ENCODE measurements at places on chromosomes 3 and 15.

DNA sequence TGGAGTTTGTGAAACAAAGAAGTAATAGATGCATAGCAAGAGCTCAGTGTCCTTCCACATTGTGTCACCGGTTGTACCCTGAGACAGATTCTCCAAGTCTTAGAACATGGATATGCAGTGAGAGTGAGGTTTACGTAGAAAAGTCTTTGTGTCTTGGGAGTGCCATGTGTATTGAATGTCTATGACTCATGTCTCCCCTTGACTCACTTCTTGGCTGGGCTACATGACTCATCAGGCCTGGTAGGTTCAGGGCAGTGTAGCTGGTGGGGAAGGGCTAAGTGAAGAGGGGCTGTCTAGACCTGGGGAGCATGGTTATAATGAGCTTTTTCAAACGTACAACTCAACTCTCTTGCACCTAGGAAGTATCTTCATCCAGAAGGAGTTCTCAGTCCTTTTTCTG, 167.4 kb downstream of the GAP43 start:
- peak; percentile 97 for ATAC-seq

DNA sequence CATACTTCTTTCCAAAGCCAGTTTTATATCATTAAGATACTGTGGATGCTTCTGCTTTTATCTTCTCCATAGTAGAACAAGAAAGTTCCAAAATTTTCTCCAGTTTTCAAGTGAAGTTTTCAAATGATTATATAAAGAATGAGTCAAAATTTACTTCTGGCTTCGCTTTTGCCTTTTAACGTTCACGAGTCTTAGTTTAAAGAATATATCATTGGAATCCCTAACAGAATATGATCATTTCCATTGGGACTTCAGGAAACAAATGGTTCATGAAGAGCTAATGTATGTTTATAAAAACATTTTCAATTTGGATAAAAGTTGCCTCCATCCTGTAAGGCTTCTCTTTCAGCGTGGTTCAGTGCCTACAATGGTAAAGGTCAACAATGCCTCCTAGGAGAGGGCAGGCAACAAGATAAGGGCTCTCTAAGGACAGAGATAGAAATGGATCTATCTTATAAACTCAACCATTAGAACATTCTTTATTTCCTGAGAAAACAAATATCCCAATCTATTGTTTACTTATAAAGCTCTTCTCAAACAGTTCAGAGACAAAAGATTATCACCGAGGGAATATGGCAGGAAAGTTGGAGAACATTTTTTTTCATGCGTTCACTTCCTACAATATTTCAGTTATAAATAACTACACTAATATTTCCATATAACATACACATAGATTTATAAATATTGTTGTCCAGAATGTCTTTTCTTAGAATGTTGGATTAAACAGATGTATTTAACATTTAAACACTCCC, 60.5 kb downstream of the FBN1 start:
- ATAC-seq, result no peak

DNA sequence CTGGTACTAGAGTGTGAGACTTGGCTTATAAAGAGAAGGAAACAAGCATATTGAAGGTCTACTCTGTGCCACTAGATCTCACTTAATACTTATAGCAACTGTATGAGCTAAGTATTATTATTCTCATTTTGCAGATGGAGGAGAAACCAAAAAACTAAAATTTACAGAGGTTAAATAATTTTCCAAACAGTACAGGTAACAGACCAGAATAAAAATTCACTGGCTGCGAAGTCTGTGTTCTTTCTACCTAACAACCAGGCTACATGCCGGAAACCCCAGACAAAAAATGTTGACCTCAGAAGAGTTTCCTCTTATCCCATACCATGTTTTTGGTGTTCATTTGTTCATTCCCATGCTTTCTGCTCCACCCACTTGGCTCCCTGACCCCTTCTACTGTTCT, 46.6 kb downstream of the CMSS1 start:
- no peak for ATAC-seq

GRCh38 chr3:45612918-45613602, 18.5 kb downstream of the LIMD1 start:
- ATAC-seq, result peak; percentile 43

- ATAC-seq, result peak; percentile 11
Measured at GRCh38 chr15:65275728-65276126, 11.0 kb downstream of the PARP16 start.

DNA sequence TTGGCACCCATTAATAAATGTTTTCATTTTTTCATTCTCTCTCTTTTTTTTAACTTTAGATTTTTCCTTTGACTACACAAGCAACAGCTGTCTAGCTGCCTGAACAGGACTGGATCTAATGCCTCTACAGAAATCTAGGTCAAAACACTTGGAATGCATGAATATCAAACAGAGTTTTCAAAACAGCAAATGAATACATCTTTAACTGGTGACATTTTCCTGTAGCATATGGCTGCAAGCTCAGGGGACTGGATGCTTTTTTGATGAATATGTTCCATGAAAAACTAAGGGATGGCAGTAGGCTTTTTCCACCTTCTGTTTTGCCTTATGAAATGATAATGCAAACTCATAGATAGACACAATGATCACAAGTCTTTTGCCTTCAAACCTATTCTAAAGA, 661.7 kb downstream of the MCTP2 start:
- no peak for ATAC-seq

DNA sequence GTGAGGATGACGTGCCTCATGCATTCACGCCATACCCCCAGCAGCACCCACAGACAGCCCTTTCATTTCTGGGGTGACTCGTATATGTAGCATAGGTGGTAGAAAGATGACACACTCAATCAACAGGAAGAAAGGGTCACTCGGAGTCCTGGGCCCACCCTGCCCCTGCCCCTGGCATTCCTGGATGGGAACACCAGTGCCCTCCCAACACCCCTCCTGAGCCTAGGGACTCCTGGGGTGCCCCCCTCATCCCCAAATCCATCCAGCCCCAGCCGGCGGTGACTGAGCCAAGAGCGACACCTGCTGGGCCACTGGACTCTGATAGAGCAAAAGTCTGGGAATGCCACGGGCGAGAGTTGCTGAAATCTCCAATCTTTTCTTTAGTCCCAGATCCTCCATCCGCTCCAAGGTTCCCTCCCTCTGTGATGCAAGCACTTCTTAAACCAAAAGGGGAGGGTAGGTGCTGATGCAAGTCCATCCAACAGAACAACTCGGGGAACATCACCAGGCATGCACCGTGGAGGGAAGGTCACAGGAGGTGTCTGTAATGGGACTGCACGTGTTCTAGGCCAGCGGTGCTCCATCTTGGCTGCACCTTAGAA, 31.1 kb downstream of the ACAN start:
- peak; percentile 74 for ATAC-seq

DNA sequence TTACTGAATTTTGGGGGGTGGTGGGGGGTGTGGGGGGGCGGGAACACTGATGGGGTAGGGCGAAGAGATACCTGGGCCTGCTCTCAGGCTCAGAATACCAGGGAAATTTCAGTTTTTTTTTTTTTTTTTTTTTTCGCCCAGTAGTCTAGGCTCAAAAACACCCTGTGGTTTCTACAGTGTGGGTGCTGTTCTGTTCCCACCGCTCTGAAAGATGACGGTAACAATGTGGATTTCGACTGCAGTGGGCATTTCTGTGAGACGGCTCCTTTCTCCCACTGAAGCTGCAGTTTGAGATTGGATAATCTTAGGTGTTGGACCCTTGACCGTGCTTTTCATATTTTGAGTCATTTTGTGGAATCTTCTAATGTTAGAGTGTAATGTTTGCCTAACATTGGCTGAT, 143.8 kb upstream of the RGMA start:
- ATAC-seq, result no peak

DNA sequence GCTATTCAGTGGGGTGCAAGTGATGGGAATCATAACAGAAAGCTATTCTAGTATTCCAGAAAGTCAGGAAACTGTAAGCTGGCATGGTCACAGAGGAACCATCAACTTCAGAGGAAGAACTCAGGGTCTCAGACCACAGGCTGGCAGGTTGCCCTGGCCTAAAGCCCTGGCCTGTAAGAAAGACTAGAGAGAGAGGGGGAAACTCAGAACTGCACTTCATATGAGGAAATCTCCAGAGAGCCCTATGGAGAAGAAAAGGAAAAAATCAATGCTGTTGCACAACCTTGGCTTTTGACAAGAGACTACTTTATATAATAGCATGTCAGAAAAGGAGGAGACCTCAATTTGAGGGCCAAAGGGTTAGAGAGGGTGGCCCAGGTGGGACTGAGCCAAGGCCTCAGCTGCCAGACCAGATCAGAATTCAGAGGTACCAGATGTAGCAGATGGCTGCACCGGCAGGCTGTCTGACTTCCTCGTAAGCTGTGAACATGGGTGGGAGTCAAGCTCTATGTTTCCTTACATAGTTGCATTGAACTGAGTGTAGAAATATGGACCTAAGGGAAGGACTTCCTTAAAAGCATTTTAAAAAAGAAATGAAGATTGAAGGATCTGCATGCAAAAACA, 333.8 kb downstream of the PDCD6IP start:
- ATAC-seq, result no peak

DNA sequence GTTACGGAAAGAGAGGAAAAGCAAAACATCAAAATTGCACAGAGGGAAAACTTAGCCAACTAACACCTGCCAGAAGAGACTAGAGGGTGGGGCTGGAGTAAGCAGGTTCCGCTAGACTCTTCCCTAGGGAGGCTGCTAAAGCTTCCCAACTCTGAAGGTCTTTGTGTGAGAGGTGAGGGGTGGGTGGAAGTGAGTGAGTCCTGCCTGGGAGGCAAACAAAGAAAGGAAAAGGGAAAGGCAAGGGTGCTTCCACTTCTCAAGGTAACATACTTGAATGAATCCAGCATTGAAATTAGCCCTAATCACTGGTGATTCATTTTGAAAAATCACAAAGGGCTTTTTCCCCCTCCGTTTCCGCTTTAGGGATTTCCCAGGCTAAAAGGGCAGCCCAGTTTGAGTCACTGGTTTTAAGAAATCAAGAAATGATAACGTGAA, 220.5 kb upstream of the ADAMTS9 start:
- no peak for ATAC-seq

DNA sequence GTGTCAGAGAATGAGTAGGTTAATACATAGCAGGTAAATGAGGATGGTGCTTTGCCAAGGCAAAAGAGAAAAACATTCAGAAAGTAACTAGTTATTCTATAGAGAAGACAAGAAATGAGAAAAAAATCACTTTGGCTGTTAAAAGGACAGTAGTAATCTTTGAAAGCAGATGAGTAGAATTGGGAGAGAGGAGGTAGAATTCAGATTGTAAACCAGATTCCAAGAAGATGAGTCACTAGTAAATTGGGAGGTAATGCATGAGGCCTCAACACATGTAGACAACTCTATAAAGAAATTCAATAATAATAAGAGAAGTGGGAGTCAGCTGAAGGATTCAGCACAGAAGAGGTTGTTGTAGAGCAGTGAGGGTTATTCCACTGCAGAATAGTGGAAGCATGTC, 81.4 kb downstream of the MBNL1 start:
- peak; percentile 37 for ATAC-seq

DNA sequence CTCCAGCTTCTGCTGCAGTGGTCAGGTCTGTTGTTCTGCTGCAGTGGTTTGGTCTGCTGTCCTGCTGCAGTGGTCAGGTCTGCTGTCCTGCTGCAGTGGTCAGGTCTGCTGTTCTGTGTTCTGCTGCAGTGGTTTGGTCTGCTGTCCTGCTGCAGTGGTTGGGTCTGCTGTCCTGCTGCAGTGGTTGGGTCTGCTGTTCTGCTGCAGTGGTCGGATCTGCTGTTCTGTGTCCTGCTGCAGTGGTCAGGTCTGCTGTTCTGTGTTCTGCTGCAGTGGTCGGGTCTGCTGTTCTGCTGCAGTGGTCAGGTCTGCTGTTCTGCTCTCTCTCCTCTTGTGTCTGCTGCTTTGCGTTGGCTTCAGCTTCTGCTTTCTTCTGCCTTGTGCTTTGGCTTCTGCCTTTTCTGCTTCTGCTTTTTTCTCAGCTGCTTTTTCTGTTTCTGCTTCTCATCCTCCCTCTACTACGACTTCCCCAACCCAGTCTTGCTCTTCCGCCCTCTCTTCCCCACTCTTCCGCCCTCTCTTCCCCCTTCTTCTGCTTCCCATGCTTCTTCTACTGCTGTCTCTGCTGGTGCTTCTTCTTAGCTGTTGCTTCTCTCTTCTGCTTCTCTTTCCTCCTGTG, 50.7 kb downstream of the FAM43A start:
- no peak for ATAC-seq

GRCh38 chr3:194176274-194176991, 40.5 kb downstream of the HES1 start:
- ATAC-seq, result no peak

DNA sequence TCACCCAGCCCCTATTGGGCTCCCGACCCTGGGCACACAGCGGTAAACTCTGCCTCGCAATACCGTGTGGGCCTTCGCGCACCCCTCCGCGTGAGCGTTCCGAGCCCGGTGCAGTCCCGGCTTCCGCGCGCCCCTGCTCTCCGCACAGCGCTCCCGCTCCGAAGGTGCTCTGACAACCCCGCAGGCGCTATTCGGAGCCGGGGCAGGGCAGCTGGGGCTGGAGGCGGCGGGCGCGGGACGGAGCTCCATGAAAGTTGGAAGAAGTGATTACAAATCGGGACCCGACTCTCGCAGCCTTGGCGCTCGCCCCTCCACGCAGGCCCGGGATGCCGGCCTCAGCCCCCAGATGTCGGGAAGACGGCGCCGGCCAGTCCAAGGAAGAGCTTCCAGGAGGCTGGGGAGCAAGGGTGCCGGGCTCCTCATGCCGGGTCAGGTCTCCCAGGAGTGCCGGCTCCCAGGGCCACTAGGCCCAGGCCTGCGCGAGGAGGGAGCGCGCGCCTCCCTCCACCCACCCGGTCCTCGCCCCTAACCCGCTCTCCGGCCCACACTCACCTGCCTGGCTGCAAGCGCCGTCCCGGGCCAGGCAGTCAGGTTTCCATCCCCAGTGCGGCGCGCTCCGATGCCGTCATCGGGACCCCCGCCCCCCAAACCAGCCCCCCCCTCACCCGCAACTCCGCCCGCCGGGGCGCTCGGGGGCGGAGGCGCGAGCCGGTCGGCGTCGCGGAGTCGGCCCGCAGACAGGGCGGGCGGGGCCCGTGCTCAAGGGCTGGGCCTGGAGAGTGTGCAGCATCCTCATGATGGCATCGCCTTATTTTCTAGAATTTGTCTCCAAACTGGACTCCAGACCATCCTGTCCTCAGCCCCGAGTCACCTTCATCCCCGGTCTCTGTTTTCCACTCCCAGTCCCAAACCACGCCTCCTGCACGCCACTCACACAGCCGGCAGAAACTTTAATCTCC, at the start of gene KIF7:
TSS of gene KIF7 (minus strand) at position 621 of the 959 bp plus-strand sequence. CDS start 2,537 bp downstream, outside the sequence.
- peak; percentile 50 for ATAC-seq

DNA sequence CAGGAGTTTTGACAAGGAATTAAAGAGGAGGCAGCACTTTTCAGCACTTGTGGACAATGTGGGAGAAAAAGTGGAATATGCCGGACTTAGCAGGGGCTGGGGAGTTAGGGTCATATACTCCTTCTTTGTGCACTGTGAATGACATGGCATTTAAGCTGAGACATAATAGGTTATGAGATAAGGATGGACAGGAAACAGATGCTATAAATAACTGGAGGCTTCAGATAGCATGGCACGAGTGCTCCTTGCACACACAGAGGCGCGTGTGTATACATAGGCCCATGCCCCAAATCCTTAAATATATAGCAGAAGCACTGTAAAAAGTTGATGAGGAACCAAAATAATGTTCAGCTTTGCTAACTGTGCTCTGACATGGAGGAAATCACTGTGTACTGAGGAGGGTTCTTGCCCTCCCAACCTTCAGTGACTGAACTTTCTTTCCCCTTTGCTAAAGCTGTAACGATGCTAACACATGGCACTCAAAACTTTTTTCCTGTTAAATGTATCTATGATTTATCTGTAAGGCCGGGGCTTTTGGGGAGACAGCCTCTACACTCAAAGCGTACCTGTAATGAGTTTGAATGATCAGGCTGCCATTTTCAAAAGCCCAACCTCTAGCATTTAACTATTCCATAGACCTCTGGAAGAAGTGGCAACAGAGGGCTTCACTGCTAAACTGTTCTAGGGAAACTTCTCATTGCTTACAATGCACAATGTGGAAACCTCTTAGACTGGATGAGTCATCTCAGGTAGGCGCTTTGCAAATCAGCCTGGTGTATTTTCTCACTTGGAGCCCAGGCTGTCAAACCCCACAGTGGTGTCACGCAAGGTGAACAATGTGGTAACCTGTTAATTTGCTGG, 784.6 kb downstream of the NR2F2 start:
- no peak for ATAC-seq

Measured in activated T-helper 17 cell treated with anti-CD3 and anti-CD28 coated beads, Interleukin-2, amount 50 U/mL, for 72 hours (primary cell).